ENCODE measurements at places on chromosomes 7 and 10. TPM values are rescaled to one million over a fixed set of nuclear protein-coding genes. Genes with fewer than 3 reads are reported as not detected.

- DNase-seq, result peak; percentile 68
These were observed 464 bp downstream of the DENND2A start for GRCh38 chr7:140640060-140640637.

DNA sequence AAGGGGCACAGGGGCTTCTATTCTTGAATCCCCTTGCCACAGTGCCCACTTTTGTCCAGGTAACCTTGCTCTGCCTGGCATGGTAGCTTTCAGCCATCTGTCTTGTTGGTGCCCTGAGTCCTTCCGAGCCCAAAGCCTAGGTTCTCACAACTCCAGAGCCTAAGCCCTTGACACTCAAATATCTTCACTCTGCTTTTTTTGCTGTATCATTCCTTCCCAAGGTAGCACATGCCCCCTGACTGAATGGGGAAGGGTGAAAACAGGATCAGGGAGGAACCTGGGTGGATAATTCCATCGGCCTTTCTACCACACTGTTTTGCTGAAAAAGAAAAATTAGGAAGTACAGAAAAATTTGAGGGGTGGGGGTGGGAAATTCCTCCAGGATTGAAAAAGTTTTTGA, 37.6 kb downstream of the LDB3 start:
- DNase-seq, result no peak

GRCh38 chr7:55121249-55121648, 102.4 kb downstream of the EGFR start:
- no peak for DNase-seq

DNA sequence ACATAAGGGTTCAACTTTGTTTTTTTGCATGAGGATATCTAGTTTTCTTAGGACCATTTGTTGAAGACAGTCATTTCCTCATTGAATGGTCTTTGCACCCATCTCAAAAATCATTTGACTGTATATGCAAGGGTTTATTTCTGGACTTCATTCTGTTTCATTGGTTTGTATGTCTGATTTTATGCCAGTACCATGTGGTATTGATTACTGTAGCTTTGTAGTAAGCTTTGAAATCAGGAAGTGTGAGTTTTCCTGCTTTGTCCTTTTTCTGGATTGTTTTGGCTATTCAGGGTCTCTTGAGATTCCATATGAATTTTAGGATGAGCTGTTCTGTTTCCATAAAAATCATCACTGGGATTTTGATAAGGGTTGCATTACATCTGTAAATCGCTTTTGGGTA, 63.9 kb downstream of the SND1 start:
- DNase-seq, result no peak

GRCh38 chr7:102860351-102860811, 52.4 kb upstream of the LRRC17 start:
- DNase-seq, result no peak

GRCh38 chr10:34078017-34078744, 736.9 kb downstream of the PARD3 start:
- no peak for DNase-seq

GRCh38 chr7:25262586-25262985, 34.3 kb upstream of the NPVF start:
- DNase-seq, result no peak

GRCh38 chr10:26365681-26366358, 72.3 kb upstream of the APBB1IP start:
- DNase-seq, result no peak

DNA sequence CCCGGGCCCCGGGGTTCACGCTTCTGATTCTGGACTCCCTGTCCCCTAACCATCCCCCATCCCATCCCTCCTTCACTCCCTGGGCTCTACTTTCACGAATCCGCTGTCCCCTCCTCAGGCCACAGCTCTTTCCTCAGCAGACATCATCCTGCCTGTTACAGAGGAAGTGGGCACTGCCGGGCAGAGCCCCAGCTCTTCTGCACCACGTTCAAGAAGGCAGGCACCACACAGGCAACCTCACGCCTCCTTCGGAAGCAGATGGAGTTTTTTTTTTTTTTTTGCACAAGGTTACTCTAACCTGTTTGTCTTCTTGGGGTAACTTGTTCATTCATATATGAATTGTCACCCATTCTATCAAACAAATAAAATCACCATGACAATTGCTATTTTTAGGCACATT, 17.9 kb upstream of the ZNF32 start:
- DNase-seq, result no peak

- DNase-seq, result no peak
These were observed 658.2 kb downstream of the GATA3 start for GRCh38 chr10:8712656-8713055.

DNA sequence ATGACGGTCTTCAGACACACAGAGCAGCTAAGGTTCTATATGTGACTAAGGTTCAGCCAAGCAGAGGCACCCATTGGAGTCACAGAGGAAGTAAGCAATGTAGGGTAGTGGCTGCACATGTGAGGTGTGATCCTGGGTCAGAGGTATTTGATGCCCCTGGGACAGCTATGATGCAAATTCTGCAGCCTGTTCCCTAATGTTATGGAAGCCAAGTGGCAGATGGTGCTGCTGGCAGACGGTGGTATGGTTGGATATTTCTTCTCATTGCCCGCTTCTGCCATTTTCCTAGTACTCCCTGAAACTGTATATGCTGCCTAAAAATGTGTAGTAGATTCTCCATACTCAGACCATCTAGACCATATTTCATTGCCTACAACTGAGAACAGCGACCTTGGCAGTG, 7.2 kb downstream of the TAS2R16 start:
- DNase-seq, result no peak

- DNase-seq, result no peak
These were observed 276.8 kb downstream of the MTERF1 start for GRCh38 chr7:91603707-91604106.

TACC2 gene
- 349 TPM for total RNA-seq

DNA sequence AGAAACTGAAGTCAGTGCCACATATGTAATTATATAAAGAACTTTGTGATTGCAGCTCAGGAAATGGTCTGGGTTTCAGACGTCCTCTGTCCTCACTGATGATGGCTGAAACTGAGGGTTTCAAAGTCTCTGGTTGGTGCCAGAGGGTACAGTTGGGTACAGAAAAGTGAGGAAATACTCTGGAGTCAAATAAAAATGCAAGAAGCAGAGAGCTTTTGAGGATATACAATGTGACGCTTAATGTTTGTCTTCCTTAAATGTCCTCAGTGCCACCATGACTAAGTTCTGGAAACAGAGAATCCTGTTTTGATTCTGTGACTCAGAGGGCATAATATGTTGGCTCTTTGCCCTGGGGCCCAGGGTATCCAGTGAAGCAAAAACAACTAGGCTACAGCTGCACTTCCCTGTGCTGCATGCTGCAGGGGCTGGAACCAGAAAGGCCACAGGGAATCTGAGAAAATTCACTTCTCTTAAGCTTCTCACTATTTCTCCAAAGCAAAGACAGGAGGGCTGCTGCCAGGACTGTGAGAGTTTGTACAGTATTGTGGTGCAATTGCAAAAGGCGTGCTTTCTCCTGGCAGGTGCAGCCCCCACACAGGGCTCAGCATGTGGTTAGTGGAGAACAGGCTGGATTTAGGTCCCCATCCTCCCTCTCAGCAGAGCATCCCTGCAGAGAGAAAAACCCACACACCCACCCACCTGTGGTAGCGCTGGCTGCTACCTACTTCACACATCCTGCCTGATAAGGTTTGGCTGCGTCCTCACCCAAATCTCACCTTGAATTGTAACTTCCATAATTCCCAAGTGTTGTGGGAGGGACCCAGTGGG, 169.5 kb upstream of the SVIL start:
- no peak for DNase-seq

GRCh38 chr10:44205067-44205466, 179.8 kb downstream of the CXCL12 start:
- DNase-seq, result no peak

GRCh38 chr7:106203473-106203872, 81.3 kb downstream of the NAMPT start:
- no peak for DNase-seq

- DNase-seq, result no peak
These were observed 323.8 kb downstream of the GLRX3 start for GRCh38 chr10:130459851-130460490.

KIF11 gene
- 0.78 TPM for total RNA-seq

GRCh38 chr7:73838642-73839041, 3.7 kb downstream of the METTL27 start:
- no peak for DNase-seq

GRCh38 chr7:152869041-152869676, 109.6 kb downstream of the ACTR3B start:
- DNase-seq, result peak; percentile 10

CPEB3 gene
- total RNA-seq, result 14.4 TPM

SLC26A5 gene
- total RNA-seq, result not detected

DNA sequence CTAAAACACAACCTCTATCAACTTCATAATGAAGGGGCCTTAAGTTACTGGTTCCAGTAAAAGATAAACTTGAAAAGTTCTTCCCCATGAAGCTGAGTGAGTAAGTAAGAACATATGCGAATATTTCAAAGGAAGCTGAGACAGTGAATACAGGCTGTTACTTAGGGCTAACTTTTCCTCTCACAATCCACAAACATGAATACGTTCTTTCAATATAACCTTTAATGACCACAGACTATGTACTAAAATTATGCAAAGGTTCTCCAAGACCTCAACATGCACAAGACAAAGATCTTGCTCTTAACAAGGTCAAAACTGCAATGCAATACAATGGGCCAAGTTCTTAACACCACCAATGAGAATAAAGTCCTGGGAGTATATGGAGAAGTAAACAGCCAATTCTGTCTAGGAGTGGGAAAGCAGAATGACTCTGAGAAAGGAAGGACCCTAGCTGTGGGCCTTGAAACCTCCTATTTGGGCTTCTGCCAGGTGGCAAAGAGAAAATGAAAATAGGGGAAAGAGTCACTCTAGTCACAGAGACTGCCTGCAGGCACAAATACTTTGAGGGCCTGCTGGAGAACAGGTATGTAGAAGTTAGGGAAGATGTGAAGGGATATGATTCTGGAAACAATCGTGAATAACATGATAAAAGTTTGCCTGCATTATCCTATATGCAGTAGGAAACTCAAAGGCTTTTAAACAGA, 43.7 kb downstream of the OSBPL3 start:
- DNase-seq, result no peak

- DNase-seq, result no peak
These were observed 284.7 kb downstream of the HDAC9 start for GRCh38 chr7:18780266-18780665.

- peak; percentile 52 for DNase-seq
These were observed 17.0 kb upstream of the BAG3 start for GRCh38 chr10:119634219-119634544.

INTS15 gene
- 15.6 TPM for total RNA-seq

GRCh38 chr7:151660141-151660540, 140.4 kb upstream of the RHEB start:
- no peak for DNase-seq

- DNase-seq, result no peak
These were observed 41.3 kb downstream of the SLC16A12 start for GRCh38 chr10:89494068-89494467.

DNA sequence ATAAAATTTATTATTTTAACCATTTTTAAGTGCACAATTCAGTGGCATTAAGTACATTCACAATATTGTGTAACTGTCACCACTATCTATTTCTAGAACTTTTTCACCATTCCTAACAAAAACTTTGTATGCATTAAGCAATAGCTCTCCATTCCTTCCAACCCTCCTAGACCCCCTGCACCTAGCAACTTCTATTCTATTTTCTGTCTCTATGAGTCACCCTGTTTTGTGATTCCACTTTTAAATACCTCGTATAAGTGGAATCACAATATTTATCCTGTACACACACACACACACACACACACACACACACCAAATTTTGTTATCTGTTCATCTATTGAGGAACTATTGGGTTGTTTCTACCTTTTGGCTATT, 89.2 kb downstream of the ARID5B start:
- no peak for DNase-seq

GRCh38 chr10:120336306-120336910, 120.6 kb upstream of the PLPP4 start:
- DNase-seq, result no peak

DNA sequence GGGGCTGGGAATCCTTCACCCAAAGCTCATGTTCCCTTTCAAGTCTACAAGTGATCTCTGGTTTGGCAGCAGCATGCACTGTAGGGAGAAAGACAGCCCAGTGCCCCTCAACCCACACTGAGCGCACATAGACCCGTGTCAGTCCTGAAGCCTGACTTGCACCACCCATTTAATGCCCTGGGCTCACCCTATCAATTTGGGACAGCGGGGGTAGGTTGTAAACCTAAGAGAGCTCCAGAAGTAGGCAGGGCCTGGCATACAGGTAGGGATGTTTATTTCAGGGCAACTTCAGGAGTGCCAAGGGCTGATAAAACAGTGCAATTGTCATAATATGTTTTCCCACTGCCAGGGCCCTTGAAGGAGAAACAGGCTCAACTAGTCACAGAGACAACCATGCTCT, 3.5 kb upstream of the ATP6V0E2 start:
- DNase-seq, result no peak

DNA sequence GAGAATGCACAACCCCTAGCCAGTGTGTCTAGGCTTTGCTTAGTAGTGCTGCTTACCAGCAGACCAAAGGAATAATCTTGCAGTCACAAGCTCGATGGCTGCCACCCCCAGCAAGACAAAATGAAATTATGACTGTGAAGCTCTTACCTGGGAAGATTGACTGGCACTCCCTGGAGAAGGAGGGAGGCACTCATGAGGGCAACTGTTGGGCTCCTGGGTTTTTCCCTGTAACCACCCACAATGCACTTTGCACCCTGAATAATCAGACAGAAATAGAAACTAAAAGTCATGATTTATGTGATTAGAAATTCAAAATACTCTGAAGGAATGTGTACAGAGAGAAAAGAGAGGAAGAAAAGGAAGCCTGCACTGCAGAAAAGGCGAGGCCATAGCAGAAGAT, 144.3 kb upstream of the DGKB start:
- DNase-seq, result no peak

GIMAP8 gene
- total RNA-seq, result 14.4 TPM

ZNF33A gene
- 19.1 TPM for total RNA-seq

DNA sequence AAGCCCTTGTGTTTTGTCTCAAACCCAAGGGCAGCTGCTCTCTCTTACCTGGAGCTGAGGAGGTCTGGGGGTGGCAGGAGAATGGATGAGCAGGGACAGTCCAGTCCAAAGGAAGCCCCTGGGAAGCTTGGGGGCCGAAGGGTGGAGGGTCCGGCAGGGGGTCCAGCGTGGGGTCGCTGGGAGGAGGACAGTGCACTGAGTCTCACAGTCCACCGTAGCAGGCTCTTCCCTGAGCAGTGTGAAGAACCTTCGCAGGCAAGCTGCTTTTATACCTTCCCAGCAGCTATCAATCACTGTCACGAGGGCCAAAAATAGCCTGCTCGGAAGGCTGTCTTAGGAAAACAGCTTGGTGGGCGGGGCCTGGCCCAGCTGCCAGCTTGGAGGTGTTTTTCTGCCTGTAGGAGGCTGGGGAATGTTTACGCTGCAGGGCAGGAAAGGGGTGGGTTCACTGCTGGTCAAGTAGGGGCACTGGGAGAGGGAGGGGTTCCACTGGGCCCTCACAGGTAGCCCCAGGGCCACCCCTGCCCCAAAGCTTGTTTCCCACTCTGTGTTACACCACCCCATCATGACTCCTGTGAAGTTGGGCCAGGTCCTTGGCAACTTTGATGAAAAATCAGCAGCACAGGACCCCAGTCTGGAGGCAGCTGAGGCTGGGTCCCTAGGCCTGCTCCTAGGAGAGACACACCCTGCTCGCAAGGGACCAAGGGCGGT, at the start of gene DEPP1:
Gene DEPP1 (minus strand): TSS at position 240 of the 711 bp plus-strand sequence. CDS start 779 bp downstream, outside the sequence.
- peak; percentile 96 for DNase-seq

ABCC2 gene
- 0.67 TPM for total RNA-seq

Measured in Right ventricle myocardium superior (tissue), 1 donor.